H9 (cell line): ENCODE measurements at places on chromosomes 2 and 18. TPM values are rescaled to one million over a fixed set of nuclear protein-coding genes. Genes with fewer than 3 reads are reported as not detected.
A peak's percentile ranks its signal among the peaks of the same experiment; 100 is the strongest.

DNA sequence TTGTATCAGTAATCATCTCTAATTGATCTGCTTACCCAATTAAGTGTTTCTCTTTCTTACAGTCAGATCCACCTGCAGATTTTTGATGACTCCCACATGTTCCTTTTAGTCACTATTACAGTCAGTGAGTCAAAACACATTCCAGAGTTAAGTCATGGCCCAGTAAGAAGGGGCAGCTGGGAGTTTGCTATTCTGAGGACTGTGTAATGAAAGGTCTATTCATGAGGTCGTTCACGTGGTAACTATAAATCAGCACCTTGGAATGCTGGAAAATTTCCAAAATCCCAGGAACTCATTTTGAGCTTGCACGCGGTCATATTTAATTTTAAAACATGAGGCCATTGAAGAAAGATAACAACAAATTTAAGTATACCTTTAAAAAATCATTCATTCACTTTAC is 252.5 kb downstream of the XIRP2 start:
- no peak overlapping the region for H3K4me3 ChIP-seq
- no peak for DNase-seq
- H3K36me3 ChIP-seq, result no peaks in the 10 kb centered on the region
- no peak overlapping the region for H3K27ac ChIP-seq
- H3K27me3 ChIP-seq, result no peaks in the 10 kb centered on the region

GRCh38 chr2:119629323-119629825 is 49.6 kb upstream of the TMEM177 start:
- H3K27me3 ChIP-seq, result no peaks in the 10 kb centered on the region
- H3K4me3 ChIP-seq, result no peak overlapping the region
- no peak overlapping the region for H3K27ac ChIP-seq
- H3K36me3 ChIP-seq, result no peaks in the 10 kb centered on the region
- H3K4me1 ChIP-seq, result no peaks in the 10 kb centered on the region
- no peak for DNase-seq

- no peaks in the 10 kb centered on the region; the same call in 1 of the 2 replicates for H3K27me3 ChIP-seq
- no peak overlapping the region for H3K27ac ChIP-seq
- H3K4me3 ChIP-seq, result peak overlapping the region; percentile 80
- H3K36me3 ChIP-seq, result no peaks in the 10 kb centered on the region
Observed at GRCh38 chr2:75560022-75560767, 544 bp downstream of the EVA1A start.

DNA sequence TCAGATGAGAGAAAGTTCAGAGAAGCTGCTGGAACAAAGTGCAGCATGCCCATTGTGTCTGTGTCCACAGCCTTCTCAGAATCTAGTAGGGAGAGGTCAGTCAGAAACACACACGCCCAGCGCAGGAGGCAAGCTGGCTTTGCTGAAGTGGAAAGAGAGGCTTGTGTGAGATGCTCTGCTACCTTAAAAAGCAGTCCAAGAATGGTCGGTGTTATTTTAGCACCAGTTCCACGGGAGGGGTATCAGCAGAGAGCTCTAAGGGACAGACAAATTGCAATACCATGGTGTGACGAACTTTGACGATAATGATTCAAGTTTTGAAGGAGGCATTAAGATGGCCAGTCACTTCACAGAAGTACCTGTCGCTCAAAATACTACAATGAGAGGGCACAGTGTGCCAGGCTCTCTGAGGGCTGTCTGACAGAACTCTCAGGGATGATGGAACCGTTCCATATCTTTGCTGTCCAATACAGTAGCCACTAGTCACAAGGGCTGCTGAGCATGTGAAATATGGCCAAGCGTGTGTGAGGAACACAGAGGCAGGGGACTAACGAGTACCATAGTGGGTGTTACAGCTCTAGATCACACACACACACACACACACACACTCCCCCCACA is 237.5 kb upstream of the TMEM200C start:
- H3K27me3 ChIP-seq, result no peaks in the 10 kb centered on the region
- no peak overlapping the region for H3K4me3 ChIP-seq
- no peak for DNase-seq
- H3K4me1 ChIP-seq, result no peaks in the 10 kb centered on the region

DNA sequence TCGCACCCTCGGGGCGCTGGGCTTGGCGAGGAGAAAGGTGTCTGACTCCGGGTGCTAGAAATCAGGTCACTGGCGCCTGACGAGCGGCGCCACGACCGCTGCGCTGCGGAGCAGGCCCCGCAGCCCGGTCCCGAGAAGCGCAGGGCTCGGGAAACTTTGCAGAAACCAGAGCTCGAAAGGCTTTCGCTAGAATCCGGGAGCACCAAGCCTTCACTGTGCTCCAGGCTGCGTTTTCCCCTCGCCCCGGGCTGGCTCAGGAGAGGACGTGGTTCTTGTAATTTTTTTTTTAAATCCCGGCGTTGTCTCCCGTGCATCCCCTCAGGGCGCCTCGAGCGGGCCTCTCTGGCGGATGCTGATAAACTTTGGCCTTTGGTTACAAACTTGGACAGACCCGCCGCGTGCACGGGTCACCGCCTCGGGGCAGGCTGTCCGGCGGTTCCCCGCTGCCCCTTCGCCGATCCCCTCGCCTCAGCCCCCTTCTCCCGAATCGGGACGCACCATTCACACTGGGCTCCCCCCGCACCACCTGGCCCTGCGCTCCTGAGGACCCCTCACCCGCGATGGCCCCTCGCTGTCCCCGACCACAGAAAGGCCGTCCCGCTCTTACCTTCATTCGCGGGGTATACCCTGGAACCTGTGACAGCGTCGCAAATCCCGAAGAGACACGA is 419 bp downstream of the EPHA4 start:
- no peak overlapping the region for H3K27ac ChIP-seq
- no peak for DNase-seq
- peak overlapping the region; percentile 82 for H3K4me3 ChIP-seq
- peaks cover 2% of the 10 kb centered on the region; the same call in 1 of the 3 replicates for H3K36me3 ChIP-seq
- peaks cover 7% of the 10 kb centered on the region; the same call in 1 of the 2 replicates for H3K4me1 ChIP-seq

- no peak within 1 kb of the TSS for H3K27ac ChIP-seq
- DNase-seq, result no peak
- H3K4me1 ChIP-seq, result no peaks in the 10 kb centered on the region
- H3K27me3 ChIP-seq, result no peaks in the 10 kb centered on the region
- no peaks in the 10 kb centered on the region for H3K36me3 ChIP-seq
Observed at GRCh38 chr2:143128681-143129580, at the start of gene ARHGAP15. ARHGAP15 (plus strand) TSS chr2:143129419.

GRCh38 chr18:75231053-75231406 is 20.4 kb downstream of the TSHZ1 start:
- no peak for DNase-seq
- H3K27me3 ChIP-seq, result peaks cover 2% of the 10 kb centered on the region; the same call in 1 of the 2 replicates
- no peaks in the 10 kb centered on the region for H3K36me3 ChIP-seq

DNA sequence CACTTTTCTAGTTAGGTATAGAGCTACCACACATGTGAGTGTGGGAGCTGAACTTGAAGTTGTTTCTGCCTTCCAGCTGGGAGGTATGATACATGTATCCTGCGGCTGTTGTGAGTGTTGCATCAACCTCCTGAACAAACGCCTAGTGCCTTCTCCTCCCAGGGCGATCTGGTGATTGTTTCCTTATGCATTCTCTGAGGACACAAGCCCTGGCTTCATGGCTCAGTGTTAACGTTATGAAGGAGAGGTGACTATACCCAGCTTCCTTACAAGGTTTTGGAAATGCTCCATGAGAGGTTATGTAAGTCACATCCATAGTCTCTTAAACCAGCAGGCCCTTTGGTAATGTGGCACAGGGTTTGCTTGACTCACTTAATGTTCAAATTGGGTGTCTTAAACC is 64.9 kb downstream of the SPRED2 start:
- no peak overlapping the region for H3K27ac ChIP-seq
- no peaks in the 10 kb centered on the region for H3K27me3 ChIP-seq
- DNase-seq, result no peak
- no peak overlapping the region for H3K4me3 ChIP-seq

DNA sequence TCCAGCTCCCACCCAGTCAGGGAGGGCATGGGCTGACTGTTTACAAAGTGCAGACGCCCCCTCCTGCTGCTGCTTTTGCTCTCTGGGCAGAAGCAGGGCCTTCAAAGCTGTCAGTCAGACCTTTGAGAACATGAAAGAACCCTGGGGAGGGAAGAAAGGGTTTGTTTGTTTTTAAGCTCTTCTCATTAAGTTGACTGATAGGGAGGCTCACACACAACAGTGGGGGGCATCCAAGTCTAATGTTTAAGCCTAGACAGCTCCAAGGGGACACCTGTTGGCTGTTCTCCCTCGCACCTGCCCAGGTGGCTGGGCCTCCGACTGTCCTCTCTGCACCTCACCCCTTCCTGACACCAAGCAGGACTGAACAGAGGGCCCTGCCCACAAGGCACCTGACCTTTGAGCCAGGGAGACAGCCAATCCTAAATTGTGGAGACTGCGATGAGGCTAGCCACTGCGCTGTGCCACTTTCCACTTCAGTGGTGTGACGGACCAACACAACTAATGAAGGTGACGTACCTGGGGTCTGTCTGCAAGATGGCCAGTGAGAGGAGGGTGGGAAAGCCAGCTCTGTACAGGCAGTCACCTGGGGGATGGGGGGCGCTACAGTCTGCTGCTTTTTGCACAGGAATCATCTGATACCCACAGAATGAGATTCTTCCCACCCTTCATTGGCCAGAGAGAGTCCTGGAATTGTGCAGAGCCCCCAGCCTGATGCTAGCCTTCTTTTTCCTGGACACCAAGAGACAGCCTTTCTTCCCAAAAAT is 16.3 kb downstream of the ST6GAL2 start:
- no peaks in the 10 kb centered on the region; the same call in 1 of the 2 replicates for H3K4me1 ChIP-seq
- no peak overlapping the region for H3K4me3 ChIP-seq
- H3K36me3 ChIP-seq, result no peaks in the 10 kb centered on the region
- no peak overlapping the region for H3K27ac ChIP-seq
- H3K27me3 ChIP-seq, result no peaks in the 10 kb centered on the region
- DNase-seq, result peak; percentile 38

DNA sequence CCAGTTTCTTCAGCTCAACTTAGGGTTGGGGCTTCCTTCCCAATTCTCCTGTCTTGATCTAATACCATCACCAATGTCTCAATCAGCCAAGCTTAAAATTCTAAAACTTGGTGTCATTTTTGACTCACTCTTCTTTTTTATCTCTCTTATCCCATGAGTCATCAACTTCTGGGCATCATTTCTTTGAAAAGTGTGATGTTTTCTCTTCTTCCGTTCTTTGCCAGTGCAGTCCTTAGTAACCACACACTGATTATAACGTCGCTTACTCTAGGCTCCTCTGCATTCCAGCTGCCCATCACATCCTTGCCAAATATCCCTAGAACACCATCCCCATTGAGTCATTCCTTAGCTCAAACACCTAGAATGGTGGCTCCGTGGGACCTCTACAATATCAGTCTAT is 27.4 kb upstream of the MRO start:
- no peaks in the 10 kb centered on the region for H3K27me3 ChIP-seq
- H3K36me3 ChIP-seq, result no peaks in the 10 kb centered on the region
- no peak for DNase-seq

DNA sequence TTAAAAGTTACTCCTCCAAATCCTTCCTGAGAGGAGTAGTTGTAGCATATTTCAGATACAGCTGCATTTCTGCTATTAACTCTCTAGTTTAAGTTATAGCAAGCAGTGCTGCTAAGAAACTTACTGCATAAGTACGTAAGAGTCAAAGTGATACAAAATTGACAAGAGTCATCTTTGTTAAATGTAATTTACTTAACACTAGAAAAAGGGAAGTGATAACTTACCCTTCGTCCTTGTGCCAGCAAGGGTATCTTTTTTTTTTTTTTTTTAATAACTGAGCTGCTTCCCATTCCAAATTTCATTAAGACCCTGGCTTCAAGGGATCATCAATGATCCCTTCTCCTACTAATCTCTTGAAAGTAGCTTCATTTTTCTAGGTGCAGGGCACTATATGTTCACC is 493.0 kb downstream of the PLCL1 start:
- H3K36me3 ChIP-seq, result no peaks in the 10 kb centered on the region
- H3K4me3 ChIP-seq, result no peak overlapping the region
- H3K27ac ChIP-seq, result no peak overlapping the region
- no peaks in the 10 kb centered on the region for H3K27me3 ChIP-seq
- no peaks in the 10 kb centered on the region; the same call in 1 of the 2 replicates for H3K4me1 ChIP-seq
- DNase-seq, result no peak

DNA sequence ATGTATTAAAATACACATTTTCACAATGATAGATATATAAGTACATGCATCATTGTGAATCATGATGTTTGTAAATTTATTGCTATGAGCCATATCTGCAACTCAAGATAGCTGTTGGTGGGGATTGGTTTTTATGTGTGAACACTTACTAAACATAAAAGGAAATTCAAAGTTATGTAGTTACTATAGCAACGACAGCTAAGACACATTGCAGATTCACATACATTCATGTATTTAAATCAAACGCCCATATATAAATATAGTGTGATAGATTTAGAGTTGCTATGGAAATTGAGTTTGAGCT is 65.6 kb downstream of the MAPRE2 start:
- no peaks in the 10 kb centered on the region for H3K4me1 ChIP-seq
- DNase-seq, result no peak
- no peak overlapping the region for H3K4me3 ChIP-seq
- no peaks in the 10 kb centered on the region for H3K27me3 ChIP-seq
- H3K36me3 ChIP-seq, result peaks cover 6% of the 10 kb centered on the region; the same call in 2 of the 3 replicates
- no peak overlapping the region for H3K27ac ChIP-seq

GRCh38 chr2:109244750-109245382 is 115.9 kb downstream of the SH3RF3 start:
- no peaks in the 10 kb centered on the region for H3K4me1 ChIP-seq
- no peaks in the 10 kb centered on the region for H3K27me3 ChIP-seq
- H3K36me3 ChIP-seq, result no peaks in the 10 kb centered on the region; the same call in 1 of the 3 replicates
- H3K4me3 ChIP-seq, result no peak overlapping the region
- no peak for DNase-seq

GRCh38 chr2:65227020-65227455 is 593 bp upstream of the ACTR2 start:
- DNase-seq, result no peak
- H3K27ac ChIP-seq, result no peak overlapping the region
- H3K36me3 ChIP-seq, result no peaks in the 10 kb centered on the region; the same call in 2 of the 3 replicates
- peak overlapping the region; percentile 97 for H3K4me3 ChIP-seq
- no peaks in the 10 kb centered on the region for H3K27me3 ChIP-seq
- H3K4me1 ChIP-seq, result no peaks in the 10 kb centered on the region

GRCh38 chr2:62076980-62077638 is 118.8 kb upstream of the B3GNT2 start:
- DNase-seq, result no peak
- peaks cover 5% of the 10 kb centered on the region; the same call in 1 of the 2 replicates for H3K4me1 ChIP-seq
- H3K36me3 ChIP-seq, result peaks cover 13% of the 10 kb centered on the region
- H3K4me3 ChIP-seq, result no peak overlapping the region

- no peak overlapping the region for H3K4me3 ChIP-seq
- H3K27ac ChIP-seq, result no peak overlapping the region
- no peaks in the 10 kb centered on the region for H3K27me3 ChIP-seq
- DNase-seq, result no peak
- no peaks in the 10 kb centered on the region; the same call in 2 of the 3 replicates for H3K36me3 ChIP-seq
Observed at GRCh38 chr2:191797942-191798876, 48.7 kb downstream of the CAVIN2 start.

MC4R gene
- total RNA-seq, result not detected in 2 replicates

HIBCH gene
- 25.5 and 28.0 TPM in 2 replicates for total RNA-seq
